ENCODE measurements at places on chromosomes 4 and X.

- DNase-seq: no peak
These were observed 70.6 kb upstream of the PUDP start for GRCh38 chrX:7218321-7219152.

GRCh38 chr4:100168521-100168920 is 21.7 kb downstream of the DDIT4L start:
- no peak for DNase-seq

- DNase-seq: no peak
These were observed 13.0 kb downstream of the TRAPPC2 start for GRCh38 chrX:13721371-13721770.

- DNase-seq: peak; percentile 26
These were observed 128.4 kb upstream of the TBC1D9 start for GRCh38 chr4:140884431-140885058.

DNA sequence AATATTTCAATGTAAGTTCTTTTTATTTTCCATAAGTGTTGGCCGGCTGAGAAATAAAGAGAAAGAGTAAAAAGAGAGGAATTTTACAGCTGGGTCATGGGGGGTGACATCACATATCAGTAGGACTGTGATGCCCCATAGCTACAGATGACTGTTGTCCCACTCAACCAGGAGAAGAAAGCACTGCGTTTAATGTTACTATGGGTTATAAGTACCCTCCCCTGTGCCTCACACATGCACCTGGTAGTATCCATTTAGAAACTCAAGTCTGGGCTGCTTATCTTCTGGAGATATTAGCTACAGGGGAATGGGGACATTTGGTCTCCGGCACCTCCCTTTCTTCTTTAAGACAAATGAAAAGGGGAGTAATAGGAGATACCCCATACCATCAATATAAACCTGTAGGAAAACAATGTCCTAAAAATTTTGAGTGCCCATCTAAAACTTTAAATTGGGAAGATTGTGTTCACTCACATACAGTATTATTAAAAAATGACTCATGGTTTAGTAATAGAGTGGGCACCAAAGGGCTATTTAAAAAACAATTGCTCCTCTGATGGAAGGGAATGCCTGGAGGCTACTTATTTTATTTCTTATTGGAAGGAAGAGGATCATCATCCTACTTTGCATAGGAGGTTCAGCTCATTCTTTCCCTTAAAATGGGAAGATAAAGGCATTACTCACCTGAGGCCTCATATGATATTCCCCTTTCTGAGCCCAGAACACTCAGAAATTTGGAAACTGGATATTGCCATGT is 18.2 kb downstream of the UGT2B11 start:
- no peak for DNase-seq

All from midbrain (tissue), 1 donor.